ENCODE measurements at places on chromosomes 2 and 18.

GRCh38 chr18:74832999-74833398, 235.3 kb downstream of the ZNF407 start:
- no peak for DNase-seq

- peak; percentile 43 for DNase-seq
Observed at GRCh38 chr2:151976945-151977353, 121.9 kb downstream of the CACNB4 start.

DNA sequence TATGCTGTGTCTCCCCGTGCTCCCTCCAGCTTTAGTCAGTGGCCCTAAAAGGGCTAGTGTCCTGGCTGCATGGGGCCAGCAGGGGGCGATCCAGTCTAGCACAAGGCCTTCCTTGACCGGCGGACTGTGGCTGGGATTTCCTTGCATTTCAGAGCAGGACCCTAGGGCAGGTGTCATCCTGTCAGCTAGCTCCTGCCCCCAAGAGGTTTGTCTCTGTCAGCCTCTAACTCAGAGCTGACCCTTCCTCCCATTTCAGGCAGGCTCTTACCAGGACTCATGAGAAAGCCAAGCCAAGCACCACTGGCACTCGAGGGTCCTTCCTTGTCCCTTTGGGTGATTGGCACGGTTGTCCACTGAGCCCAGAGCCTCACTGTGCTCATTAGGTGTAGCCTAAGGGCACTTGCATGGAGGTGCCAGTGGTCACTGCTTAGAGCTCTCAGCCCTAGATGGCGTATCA, 140.3 kb downstream of the RPIA start:
- peak; percentile 60 for DNase-seq

GRCh38 chr2:46012618-46013240, 284.5 kb upstream of the EPAS1 start:
- DNase-seq: no peak

DNA sequence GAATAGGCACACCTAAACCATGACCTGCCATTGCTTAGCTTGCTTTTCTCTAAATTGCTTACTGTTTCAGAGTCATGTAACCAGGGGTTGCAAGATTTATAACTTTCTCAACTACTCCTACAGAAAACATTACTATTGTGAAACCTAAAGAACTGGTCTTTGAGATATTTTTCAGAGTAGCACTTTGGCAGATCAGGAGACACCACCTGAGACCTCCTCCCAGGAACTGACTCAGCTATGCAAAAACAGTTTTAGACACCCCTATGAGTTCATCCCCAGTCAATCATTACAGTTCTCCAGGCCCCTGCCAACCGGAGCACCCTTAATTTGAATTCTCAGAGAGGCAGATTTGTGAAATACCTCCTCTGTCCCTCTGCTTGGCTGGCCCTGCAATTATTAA, 80.3 kb downstream of the MBOAT2 start:
- DNase-seq: no peak

DNA sequence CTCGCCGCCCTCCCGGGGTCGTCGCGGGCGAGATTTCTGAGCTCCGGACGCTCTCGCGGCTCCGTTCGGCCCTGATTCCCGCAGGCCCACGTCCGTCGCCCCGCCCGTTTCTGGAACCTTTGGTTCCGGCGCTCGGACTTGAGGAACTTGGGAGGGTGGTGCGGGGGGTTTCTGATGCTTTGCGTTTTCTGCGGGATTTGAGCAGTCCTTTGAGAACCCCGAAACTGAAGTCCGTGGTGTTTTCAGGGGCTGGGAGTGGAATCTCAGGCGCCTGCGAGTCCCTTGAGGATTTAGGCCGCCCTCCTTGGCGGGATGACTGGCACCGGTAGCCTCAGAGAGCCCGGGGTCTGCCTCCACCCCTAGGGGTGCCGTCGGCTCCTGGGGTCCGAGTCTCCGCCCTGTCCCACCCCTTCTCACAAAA, 336 bp downstream of the THNSL2 start:
- peak; percentile 6 for DNase-seq

GRCh38 chr2:228318218-228318617, 136.7 kb upstream of the SPHKAP start:
- no peak for DNase-seq

GRCh38 chr2:40872580-40872979, 420.7 kb upstream of the SLC8A1 start:
- no peak for DNase-seq

GRCh38 chr18:58975781-58976180, 111.1 kb downstream of the ZNF532 start:
- no peak for DNase-seq

DNA sequence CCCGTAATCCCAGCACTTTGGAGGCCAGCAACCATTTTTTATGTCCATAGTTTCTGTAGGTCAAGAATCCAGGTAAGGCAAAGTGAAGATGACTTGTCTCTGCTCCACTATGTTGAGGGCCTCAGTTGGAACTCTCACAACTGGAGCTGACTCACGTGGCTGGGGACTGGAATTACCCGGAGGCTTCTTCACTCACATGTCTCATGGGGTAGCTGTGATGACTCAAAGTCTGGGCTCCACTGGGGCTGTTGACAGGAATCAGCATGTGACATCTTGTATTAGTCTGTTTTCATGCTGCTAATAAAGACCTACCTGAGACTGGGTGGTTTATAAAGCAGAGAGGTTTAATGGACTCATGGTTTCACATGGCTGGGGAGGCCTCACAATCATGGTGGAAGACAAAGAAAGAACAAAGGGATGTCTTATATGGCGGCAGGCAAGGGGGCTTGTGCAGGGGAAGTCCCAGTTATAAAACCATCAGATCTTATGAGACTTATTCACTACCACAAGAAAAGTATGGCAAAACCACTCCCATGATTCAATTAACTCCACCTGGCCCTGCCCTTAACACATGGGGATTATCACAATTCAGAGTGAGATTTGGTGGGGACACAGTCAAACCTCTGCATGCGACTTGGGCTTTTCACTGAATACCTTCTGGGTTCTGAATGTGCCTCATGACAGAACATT, 7.8 kb upstream of the PPP1R1C start:
- DNase-seq: peak; percentile 71

DNA sequence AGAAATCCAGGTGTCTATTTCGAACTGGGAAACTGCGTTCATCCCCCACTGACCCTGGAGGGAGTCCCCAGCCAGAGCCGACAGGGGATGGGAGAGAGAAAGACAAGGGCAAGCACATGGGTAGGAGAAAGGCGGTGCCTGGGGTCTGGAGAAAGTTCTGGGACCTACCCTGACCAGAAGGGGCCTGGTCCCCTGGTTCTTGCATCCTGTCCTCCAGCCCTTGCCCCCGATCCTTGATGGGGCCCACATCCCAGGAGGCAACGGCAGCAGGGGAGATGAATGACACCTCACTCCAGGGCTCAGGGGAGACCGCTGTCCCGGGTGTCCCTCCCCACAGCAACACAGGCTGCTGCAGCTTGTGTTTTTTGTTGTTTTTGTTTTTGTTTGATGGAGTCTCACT, 4.9 kb downstream of the ADCY3 start:
- no peak for DNase-seq

DNA sequence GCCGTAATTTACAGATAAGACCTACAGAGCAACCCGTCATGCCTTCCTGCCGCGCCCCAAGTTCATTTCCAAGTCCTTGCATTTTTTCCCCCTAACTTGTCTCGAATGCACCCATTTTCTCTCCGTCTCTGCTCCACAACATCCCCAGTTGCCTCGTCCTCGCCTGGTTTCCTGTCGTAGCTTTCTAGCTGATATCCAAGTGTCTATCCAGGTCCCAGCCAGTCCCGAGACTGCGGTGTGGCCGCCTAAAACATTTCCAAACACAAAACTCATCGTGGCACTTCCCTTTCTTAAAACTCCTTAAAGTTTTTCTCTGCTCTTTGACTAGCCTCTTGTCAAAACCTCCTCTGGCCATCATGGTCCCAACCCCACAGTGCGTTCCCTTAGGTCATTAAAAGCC, 1.2 kb upstream of the BARD1 start:
- peak; percentile 2 for DNase-seq

DNA sequence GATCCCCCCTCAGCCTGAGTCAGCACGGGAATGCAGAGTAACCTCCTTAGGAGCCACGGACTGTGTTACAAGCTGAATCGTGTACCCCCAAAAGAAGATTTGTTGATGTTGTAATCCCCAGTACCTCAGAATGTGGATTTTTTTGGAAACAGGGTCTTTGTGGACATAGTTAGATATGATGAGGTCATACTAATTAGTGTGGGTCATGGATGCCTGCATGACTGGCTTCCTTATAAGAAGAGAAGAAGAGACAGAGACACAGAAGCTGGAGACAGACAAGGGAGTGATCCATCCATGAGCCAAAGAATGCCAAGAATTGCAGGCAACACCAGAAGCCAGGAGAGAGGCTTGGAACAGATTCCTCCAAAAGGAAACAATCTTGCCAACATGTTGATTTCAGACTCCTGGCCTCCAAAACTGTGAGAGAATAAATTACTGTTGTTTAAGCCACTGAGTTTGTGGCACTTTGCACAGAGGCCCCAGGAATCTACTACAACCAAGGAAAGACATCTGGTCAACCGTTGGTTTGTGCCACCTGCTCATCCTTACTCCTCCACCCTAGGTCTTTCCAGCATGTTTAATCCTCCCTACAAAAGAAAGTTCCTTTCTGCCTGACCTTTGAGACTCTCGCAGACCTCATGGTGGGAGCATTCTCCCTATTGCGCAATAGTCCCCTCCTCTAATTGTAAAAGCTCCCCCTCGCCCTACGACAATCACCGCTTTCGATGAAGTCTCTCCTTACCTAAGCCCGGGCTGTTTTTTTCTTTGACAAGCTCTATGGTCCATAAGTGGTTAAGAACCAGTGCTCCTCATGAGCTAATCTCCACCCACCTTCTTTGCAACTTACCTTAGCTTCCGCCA, 91.6 kb downstream of the DNER start:
- DNase-seq: no peak

GRCh38 chr18:37584952-37585695, 19.5 kb upstream of the CELF4 start:
- no peak for DNase-seq

DNA sequence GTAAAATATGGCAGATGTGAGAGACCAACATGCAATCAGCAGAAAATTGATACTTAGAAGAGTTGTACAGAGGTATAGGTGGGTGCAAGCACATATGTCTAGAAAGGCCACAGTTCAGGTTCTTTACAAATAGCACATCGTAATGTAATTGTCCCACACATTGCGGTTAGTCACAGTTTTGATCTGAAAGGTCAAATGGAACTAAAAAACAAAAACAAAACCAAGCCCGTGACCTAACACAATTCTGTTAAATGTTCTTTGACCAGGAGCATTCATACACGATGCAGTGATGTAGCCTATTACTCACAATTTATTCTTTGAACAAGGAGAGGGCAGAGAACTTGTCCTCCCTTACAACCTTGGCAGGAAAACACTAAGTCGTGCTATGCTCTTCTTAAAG, 108.9 kb upstream of the MAP4K3 start:
- no peak for DNase-seq

- no peak for DNase-seq
Observed at GRCh38 chr2:5164776-5165525, 527.2 kb upstream of the SOX11 start.

DNA sequence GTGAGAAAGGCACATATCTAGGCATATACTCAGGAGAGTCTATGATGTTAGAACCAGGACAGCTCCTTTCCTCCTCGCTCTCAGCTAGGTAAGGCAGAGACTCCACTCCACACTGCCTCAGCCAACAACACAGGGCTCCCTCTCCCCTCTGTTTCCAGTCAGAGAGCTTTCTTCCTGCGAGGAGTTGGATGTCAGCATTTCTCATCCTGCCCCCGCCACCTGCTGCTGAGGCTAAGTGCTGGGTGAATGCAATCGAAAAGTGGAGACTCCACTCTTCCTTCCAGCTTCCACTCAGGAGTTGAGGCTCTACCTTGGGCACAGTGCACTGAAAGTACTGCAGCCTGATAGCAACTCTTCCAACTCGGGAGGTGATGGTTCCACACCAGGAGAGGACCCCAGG, 177.2 kb upstream of the RAB6C start:
- no peak for DNase-seq

DNA sequence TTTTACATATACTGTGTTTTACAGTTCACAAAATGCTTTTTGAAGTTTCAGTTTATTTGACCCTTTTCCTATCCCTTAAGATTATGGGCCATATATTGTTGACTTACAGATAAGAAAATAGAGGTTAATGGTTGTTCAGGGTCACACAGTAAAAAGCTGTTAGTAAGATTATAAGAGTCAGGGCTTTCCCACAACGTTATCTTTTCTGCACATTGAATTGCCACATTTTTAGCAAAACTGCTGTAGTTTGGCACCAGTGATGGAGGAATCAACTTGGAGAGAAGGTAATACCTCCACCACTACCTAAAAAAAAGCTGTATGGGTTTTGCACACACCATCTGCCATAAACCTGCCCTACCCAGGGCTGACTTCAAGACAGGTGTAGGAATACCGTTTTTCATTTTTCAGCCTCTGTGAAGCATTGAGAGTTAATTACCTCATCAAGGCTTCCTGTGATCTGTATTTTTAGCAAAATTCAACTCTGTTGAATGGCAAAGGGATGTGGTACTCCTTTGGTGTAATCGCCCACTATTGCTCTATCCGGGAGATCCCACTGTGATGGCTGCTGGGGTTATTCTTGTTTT, 5.0 kb downstream of the SOWAHC start:
- DNase-seq: no peak

DNA sequence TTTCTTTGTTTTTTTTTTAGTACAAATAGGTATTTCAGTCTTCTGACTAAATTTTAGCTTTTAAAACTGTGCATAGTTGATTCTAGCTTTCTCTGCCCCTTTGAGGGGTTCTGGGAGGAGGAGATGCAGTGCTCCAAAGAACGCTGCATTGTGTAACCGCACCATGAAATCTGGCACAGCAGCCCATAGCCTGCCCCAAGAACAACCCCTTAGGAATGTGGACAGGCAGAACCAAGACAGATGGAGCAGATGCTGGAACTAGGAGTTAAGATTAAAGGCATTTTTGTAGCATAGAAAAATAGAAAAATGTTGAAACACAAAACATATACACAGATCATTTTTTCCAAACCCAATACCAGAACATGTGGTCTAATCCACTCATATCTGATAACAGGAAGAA, 187.5 kb downstream of the SCG2 start:
- DNase-seq: no peak

GRCh38 chr2:68846091-68846490, 25.1 kb downstream of the BMP10 start:
- no peak for DNase-seq

GRCh38 chr18:77086034-77086433, 46.5 kb downstream of the MBP start:
- no peak for DNase-seq

- no peak for DNase-seq
Observed at GRCh38 chr2:138775736-138776135, 4.5 kb downstream of the NXPH2 start.
